Cardiac septum (tissue), 1 donor: ENCODE measurements at places on chromosomes 2 and 18. TPM values are rescaled to one million over a fixed set of nuclear protein-coding genes. Genes with fewer than 3 reads are reported as not detected.

The UPP2 gene
- total RNA-seq, result not detected

DNA sequence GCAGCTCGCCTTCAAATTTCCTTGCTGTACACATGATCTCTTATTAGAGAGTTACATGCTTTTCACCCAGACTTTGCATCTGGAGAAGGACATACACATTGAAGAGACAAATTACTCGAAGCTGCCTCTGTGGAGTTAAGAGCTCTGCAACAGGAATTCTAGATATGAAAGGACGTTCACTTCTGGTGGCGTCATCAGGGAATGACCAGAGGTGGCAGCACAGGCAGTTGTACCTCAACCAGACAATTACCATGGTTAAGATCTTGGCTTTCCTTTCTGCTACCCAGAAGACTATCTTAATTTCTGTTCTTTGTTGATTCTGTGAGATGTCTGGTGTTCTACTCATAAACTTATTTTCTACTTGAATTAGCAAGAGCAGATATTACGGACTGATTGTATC, 39.1 kb upstream of the MC4R start:
- DNase-seq, result no peak

GRCh38 chr2:85254540-85255300, 73.1 kb downstream of the TGOLN2 start:
- DNase-seq, result no peak

DNA sequence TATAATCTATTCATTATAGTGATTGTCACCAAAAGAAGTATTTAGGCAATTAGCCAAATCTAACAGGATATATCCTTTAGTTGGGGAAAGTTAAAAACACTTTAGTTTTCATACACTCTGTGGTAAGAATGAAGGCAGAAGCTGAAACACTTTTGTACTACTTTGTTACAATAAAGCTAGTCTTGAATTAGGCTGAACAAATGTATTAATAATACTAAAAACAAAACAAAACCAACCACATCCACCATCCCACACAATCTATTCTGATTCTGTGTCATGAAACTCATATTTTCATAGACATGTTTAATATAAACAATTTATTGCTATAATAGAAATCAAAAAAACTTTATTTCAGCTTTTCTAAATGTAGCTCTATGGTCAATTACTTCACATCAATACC, 508.8 kb downstream of the ZEB2 start:
- DNase-seq, result no peak

DNA sequence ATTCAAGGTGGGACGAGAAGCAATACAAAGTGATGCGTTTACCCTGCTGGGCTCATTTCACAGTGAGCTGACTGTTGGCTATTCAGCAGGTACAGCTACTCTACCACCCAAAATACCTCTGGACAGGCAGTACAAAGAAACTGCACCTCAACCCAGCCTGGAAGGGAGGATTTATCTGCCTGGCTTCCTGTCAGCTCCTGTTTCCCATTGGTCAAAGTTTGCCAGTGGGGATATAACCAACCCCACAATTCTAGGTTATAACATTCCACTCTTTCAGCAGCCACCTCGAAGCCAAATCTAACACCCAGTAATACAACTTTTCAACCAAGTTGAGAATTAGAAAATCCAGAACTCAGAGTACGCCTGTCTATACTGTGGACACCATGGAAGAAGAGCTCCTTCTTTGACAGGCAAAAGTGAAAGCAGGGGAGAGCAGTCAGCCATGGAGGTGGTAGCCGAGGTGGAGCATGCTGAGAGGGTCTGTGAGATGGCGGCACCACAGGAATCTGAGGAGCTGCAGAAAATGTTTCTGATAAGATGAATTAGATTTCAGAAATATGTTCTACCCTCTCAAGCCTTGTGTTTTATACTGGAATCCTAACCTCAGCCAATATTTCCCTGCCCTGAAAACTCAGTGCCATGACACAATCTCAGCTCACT, 10.8 kb downstream of the DUSP19 start:
- DNase-seq, result no peak

GRCh38 chr18:50341443-50341842, 33.4 kb upstream of the SKA1 start:
- no peak for DNase-seq

DNA sequence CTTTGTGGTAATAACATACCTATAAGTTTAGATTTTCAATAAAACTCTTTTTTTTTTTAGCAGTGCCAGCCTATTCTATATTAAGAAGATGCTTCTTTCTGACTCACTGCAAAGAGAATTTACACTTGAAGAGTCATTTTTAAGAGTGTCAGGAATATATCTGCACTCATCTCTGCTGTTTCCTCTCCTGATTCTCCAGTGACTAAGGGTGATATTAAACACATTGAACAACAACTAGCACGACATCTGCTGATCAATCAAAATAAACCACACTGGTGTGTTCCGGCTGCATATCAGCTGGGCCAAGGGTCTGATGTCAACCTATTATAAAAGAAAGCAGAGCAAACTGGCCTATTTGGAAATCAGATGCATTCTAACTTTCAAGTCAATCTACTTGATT, 15.0 kb downstream of the RAB27B start:
- DNase-seq, result no peak

DNA sequence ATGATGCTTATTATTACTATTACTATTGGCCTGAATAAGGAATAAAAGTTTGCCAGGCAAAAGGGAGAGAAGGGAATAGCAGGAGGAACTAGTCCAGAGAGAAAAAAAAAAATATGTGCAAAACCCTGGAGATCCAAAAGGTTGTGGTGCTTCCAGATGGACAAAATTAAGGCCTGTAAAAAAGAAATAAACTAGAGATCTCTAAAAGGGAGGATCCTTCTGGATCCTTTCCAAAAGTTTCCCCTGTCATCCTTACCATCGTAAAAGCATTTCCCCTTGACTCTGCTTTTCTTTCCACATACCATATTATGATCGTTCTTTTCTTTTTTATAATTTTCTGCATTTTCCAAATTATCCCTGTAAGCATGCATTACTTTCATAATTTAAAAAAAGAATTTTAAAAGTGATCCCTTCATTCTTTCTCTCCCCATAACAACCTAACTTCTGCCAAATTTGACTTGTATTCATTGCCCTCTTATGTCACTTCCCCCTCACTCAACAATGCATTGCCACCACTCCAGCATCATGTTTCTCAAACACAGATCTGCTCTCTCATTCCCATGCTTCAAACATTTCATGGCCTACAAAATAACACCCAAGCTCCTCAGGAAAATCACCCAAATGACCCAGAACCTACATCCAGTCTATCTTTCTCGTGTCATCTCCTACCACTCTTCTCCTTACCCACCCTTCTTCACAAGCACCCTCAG, 40.3 kb downstream of the RBMS1 start:
- DNase-seq, result no peak

The SLC23A3 gene
- 0.48 TPM for total RNA-seq

DNA sequence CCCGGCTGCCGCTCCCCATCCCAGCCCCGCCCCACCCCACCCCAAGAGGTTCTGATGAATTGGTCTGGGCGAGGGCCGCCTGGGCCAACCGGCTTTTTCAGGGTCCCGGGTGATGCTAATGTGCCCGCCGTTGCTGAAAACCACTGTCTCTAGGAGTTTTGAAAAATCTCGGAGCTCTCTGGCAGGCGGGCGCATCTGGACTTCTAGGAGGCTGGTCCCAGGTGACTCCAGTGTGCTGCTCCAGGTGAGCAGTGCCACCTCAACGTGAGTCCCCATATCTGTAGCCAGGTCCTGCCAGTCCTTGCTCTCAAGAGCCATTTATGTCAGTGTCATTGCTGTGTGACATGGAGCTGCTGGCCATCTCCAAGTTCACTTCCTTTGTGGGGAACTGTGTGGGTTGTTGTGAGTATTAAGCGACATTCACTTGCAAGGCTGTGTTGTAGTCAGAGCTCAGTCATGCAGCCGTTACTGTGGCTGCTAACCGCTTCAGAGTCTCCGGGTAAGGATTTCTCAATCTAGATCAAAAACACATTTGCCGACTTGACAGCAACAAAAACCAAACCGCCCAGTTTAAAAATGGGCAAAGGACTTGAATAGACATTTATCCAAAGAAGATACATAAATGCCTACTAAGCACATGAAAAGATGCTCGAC, at the start of gene RFX8:
Gene RFX8 (minus strand): TSS at position 382 of the 654 bp plus-strand sequence. CDS start 8,264 bp downstream, outside the sequence.
- DNase-seq, result no peak
